ENCODE measurements at places on chromosomes 5 and 9. TPM values are rescaled to one million over a fixed set of nuclear protein-coding genes. Genes with fewer than 3 reads are reported as not detected.

DNA sequence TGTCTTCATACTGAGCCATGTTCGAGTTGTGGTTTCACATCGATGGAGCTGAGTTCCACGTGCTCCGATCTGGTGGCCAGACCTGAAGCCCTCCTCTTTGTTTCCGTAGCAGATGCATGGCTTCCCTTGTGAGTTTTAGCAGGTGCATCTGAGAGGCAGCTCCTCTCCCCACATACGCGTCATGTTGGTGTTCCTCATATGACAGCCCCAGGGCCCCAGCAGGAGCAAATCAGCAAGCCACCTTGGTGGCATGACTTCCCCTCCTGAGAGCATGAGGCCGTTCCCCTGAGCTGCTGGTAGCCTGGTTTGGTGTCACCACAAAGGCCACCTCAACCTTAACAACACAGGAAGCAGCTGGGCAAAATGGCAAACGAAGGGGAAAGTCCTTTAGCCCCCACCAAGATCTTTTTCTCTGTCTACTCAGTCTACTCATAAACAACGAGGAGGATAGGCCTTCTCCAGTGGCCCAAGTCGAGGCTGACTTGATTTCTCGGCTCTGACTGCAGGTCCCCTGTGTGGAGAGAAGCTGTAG is 5.9 kb downstream of the CYFIP2 start:
- peak; percentile 42 for DNase-seq
- no peak overlapping the region for H3K4me3 ChIP-seq

DNA sequence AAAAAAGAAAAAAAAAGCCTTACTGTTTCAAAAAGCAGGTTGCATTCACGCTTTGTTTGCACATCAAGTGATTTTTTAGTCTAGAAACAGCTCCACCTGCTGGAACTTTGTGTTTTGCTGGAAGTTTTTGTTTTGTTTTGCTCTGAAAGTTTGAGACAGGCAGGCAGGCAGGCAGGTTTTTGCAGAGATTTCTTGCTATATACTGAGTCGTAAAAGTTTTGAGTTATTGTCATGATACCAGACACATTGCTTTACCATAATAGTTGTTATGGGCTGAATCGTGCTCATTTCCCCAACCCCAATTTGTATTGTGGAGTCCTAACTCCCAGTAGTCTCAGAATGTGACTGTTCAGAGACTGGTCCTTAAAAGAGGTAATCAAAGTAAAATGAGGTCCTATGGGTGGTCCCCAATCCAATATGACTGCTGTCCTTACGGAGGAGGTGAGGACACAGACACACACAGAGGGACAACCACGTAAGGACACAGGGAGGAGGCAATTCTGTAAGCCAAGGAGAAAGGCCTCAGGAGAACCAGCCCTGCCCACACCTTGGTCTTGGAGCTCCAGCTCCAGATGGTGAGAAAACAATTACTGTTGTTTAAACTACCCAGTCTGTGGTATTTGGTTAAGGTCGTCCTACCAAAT is 20.9 kb downstream of the OR2Y1 start:
- H3K27ac ChIP-seq: no peak overlapping the region
- no peaks in the 10 kb centered on the region for H3K36me3 ChIP-seq
- no peaks in the 10 kb centered on the region for H3K4me1 ChIP-seq
- DNase-seq: peak; percentile 21
- H3K4me3 ChIP-seq: no peak overlapping the region

- DNase-seq: no peak
- no peaks in the 10 kb centered on the region for H3K27me3 ChIP-seq
- peaks cover 38% of the 10 kb centered on the region for H3K4me1 ChIP-seq
- no peak overlapping the region for H3K4me3 ChIP-seq
- H3K36me3 ChIP-seq: no peaks in the 10 kb centered on the region
Measured at GRCh38 chr9:111016426-111017045, 21.7 kb downstream of the LPAR1 start.

GRCh38 chr5:372996-373709 is 51.6 kb downstream of the AHRR start:
- H3K36me3 ChIP-seq: no peaks in the 10 kb centered on the region
- no peak overlapping the region for H3K27ac ChIP-seq
- H3K27me3 ChIP-seq: no peaks in the 10 kb centered on the region

The GCNT1 gene
- 34.2 TPM for total RNA-seq

DNA sequence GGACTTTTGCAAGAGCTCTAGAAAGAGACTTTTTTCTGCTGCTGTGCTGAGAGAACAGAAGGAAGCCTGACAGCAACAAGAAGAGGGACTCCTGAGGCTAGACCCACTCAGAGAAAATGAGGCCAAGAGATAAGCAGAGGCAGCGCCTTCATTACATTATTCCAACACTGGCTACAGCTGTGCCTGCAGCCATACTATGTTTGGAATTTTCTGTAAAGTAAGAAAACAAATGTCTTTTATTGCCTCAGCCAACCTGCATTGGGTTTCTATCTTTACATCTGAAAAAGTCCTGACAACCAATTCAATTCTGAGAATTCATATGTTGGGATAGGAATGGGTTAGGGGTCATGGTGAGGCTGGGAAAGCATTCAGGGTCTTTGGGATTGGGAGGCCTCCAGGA is 33.7 kb downstream of the FAT2 start:
- H3K4me1 ChIP-seq: no peaks in the 10 kb centered on the region
- H3K27ac ChIP-seq: no peak overlapping the region
- no peak overlapping the region for H3K4me3 ChIP-seq
- no peaks in the 10 kb centered on the region for H3K27me3 ChIP-seq
- DNase-seq: no peak
- no peaks in the 10 kb centered on the region for H3K36me3 ChIP-seq

GRCh38 chr9:129838707-129839259 is 3.5 kb downstream of the USP20 start:
- DNase-seq: no peak
- H3K36me3 ChIP-seq: no peaks in the 10 kb centered on the region
- H3K27ac ChIP-seq: no peak overlapping the region
- H3K27me3 ChIP-seq: no peaks in the 10 kb centered on the region

The SPATA6L gene
- 10.9 TPM for total RNA-seq

Data from body of pancreas (tissue), 4 donors.